ENCODE measurements at places on chromosomes 5 and 9. TPM values are rescaled to one million over a fixed set of nuclear protein-coding genes. Genes with fewer than 3 reads are reported as not detected.

- H3K4me1 ChIP-seq, result peaks cover 27% of the 10 kb centered on the region
- H3K27ac ChIP-seq, result peak overlapping the region; percentile 42
- DNase-seq, result no peak
- no peaks in the 10 kb centered on the region for H3K27me3 ChIP-seq
- H3K36me3 ChIP-seq, result no peaks in the 10 kb centered on the region
Measured at GRCh38 chr9:34253460-34253837, 74.6 kb downstream of the UBAP1 start.

- H3K4me1 ChIP-seq, result peaks cover 28% of the 10 kb centered on the region
- no peaks in the 10 kb centered on the region for H3K27me3 ChIP-seq
- peak overlapping the region; percentile 85 for H3K4me3 ChIP-seq
- H3K36me3 ChIP-seq, result 0 out of 2 replicates have a peak, but pooled peaks cover 17% of the 10 kb centered on the region
- 0 out of 2 replicates have a peak overlapping the region, but pooled peaks have one; percentile 4 for H3K27ac ChIP-seq
Measured at GRCh38 chr5:163436515-163436914, 880 bp upstream of the CCNG1 start.

The FOXD4L3 gene
- total RNA-seq, result not detected

GRCh38 chr9:96491079-96491879, 41.3 kb downstream of the HABP4 start:
- DNase-seq, result no peak
- H3K36me3 ChIP-seq, result no peaks in the 10 kb centered on the region
- no peaks in the 10 kb centered on the region for H3K27me3 ChIP-seq
- H3K4me1 ChIP-seq, result peaks cover 12% of the 10 kb centered on the region
- no peak overlapping the region for H3K4me3 ChIP-seq

All from PC-9 (cell line).